Stomach (tissue), 19 donors: ENCODE measurements at places on chromosomes 6 and 20. TPM values are rescaled to one million over a fixed set of nuclear protein-coding genes. Genes with fewer than 3 reads are reported as not detected.

GRCh38 chr6:116533233-116533957, 12.1 kb downstream of the TRAPPC3L start:
- no peaks in the 10 kb centered on the region for H3K36me3 ChIP-seq
- no peaks in the 10 kb centered on the region for H3K27me3 ChIP-seq
- DNase-seq: no peak
- no peak overlapping the region for H3K27ac ChIP-seq
- no peaks in the 10 kb centered on the region for H3K4me1 ChIP-seq
- H3K4me3 ChIP-seq: no peak overlapping the region

- no peak overlapping the region for H3K4me3 ChIP-seq
- H3K4me1 ChIP-seq: peaks cover 9% of the 10 kb centered on the region
- no peaks in the 10 kb centered on the region for H3K36me3 ChIP-seq
- no peak for DNase-seq
These were observed 27.2 kb upstream of the PNPLA1 start for GRCh38 chr6:36242626-36243025.

DNA sequence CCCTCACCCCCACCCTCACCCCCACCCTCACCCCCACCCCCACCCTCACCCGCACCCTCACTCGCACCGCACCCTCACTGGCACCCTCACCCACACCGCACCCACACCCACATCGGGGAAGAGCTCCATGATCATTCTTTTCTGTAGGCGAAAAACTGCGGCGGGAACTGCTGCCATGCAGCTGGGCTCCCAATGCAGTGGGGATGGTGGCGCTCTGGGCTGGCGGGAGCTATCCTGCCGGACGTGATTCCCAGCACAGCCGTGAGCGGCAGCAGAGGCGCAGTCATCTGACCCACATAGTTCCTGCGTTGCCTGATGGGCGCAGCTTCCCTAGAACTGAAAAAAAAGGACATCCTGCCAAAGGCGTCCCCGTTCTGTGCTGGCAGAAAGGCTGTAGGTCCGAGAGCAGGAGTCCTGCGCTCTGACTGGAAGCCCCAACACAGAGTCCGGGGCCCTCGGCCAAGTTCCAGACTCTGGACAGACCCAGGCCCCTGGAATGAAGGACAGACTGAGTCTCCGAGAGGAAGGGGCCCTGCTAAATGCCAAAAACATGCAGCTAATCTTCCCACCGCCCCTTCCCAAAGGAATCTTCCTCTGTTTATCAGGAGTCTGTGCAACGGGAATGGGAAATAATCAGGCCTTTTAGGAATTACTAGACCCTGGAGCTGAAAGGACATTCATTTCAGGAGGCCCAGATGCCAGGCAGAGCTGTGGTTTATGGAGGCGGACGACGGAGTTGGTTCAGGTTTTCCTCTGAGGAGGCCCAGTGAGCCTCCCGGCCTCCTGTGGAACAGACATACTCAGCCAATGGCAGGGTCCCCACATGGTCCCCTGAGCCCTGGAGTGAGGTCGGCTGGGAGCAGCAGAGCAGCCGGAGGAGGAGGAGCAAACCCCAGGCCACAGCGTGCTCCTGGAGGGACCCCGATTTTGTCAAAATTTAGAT, 14.1 kb upstream of the TCFL5 start:
- peak overlapping the region; percentile 68 for H3K27ac ChIP-seq
- no peak overlapping the region for H3K4me3 ChIP-seq
- H3K4me1 ChIP-seq: peaks cover 36% of the 10 kb centered on the region
- peak; percentile 92 for DNase-seq

GRCh38 chr20:13081877-13082276, 73.1 kb downstream of the SPTLC3 start:
- H3K36me3 ChIP-seq: peaks cover 5% of the 10 kb centered on the region
- no peaks in the 10 kb centered on the region for H3K27me3 ChIP-seq
- H3K27ac ChIP-seq: no peak overlapping the region
- DNase-seq: no peak
- no peaks in the 10 kb centered on the region for H3K4me1 ChIP-seq

DNA sequence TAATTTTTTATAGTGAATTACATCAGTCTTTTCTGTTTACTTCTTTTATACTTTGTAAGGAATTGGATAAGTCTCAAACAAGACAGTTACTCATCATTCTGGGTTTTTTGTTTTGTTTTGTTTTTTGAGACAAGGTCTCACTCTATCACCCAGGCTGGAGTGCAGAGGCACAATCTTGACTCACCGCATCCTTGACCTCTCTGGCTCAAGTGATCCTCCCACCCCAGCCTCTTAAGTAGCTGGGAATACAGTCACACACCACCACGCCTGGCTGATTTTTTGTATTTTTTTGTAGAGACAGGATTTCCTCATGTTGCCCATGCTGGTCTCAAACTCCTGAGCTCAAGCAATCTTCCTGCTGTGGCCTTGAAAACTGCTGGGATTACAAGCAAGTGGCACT, 524.3 kb downstream of the EYS start:
- no peaks in the 10 kb centered on the region for H3K4me1 ChIP-seq
- no peak overlapping the region for H3K27ac ChIP-seq
- H3K36me3 ChIP-seq: no peaks in the 10 kb centered on the region
- DNase-seq: no peak
- no peaks in the 10 kb centered on the region for H3K27me3 ChIP-seq
- H3K4me3 ChIP-seq: no peak overlapping the region

DNA sequence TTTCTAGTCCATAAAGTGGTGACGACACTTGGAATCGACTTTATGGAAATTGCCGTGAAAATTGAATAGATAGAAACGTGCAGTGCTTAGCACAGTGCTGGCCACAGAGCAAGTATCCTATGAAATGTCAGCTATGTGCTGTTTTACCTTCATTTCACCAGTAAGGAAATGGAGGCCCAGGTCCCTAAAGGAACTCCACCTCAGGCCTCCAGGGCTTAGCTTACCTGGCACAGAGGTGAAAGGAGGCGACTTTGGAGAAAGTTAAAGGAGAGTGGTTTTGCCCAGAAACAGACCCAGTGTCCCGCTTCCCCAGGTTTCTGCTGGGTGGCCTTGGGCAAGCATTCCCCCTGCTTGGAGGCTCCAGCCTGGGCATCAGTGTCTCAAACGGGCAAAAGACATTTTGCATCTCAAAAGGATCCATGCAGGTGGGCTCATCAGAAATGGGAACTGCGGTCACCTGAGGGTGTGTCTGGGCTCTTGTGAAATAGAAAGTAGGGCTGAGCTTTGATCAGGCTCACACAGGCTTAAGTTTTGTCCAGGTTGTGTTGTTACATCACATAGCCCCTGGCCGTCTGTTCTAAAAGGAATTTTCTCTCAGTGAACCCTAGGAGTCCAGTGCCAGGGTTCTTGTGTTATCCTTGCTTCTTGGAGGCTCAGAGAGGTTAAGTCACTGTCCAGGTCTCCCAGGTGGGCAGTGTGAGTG, 6.8 kb upstream of the TULP1 start:
- H3K4me3 ChIP-seq: no peak overlapping the region
- H3K4me1 ChIP-seq: no peaks in the 10 kb centered on the region
- no peaks in the 10 kb centered on the region for H3K27me3 ChIP-seq
- no peak for DNase-seq
- no peak overlapping the region for H3K27ac ChIP-seq

DNA sequence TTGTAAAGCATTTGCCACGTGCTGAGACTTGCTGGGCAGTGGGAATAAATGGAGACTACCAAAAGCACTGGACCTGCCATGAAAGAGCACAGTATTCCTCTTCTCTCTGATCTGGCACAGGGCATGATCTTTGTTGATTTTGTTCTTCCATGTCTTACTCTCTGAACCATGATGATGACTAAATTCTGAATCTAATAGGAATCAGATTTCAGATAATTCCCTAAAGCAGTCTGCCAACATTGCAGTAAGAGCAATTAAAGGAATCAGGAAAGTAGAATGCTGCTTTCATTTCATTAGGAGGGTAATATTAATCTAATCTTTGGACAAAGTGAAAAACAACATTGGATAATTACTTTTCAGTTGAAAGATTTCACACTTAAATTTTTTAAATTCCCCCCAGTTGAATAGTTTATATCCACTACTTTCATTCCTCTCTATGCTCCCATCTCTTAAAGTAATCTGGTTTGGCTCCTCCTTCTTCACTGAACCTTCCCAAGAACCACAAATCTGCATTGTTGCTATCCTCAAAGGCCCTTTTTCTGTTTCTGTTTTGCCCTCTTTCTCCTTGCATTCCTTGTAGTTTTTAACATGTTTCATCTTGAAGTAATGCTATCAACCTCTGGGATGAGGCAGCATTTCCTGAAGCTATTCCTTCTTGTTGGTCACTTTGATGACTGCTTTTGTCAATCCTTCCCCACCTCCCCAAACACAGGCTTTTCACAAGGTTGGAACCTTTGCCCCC, 243.2 kb upstream of the TENT5A start:
- H3K4me1 ChIP-seq: no peaks in the 10 kb centered on the region
- no peak overlapping the region for H3K27ac ChIP-seq
- H3K27me3 ChIP-seq: no peaks in the 10 kb centered on the region
- no peak overlapping the region for H3K4me3 ChIP-seq
- H3K36me3 ChIP-seq: no peaks in the 10 kb centered on the region
- DNase-seq: no peak

GRCh38 chr20:2038161-2038560, 44.3 kb upstream of the PDYN start:
- no peaks in the 10 kb centered on the region for H3K4me1 ChIP-seq
- no peaks in the 10 kb centered on the region for H3K36me3 ChIP-seq
- H3K4me3 ChIP-seq: no peak overlapping the region
- H3K27me3 ChIP-seq: peaks cover 5% of the 10 kb centered on the region
- DNase-seq: no peak

DNA sequence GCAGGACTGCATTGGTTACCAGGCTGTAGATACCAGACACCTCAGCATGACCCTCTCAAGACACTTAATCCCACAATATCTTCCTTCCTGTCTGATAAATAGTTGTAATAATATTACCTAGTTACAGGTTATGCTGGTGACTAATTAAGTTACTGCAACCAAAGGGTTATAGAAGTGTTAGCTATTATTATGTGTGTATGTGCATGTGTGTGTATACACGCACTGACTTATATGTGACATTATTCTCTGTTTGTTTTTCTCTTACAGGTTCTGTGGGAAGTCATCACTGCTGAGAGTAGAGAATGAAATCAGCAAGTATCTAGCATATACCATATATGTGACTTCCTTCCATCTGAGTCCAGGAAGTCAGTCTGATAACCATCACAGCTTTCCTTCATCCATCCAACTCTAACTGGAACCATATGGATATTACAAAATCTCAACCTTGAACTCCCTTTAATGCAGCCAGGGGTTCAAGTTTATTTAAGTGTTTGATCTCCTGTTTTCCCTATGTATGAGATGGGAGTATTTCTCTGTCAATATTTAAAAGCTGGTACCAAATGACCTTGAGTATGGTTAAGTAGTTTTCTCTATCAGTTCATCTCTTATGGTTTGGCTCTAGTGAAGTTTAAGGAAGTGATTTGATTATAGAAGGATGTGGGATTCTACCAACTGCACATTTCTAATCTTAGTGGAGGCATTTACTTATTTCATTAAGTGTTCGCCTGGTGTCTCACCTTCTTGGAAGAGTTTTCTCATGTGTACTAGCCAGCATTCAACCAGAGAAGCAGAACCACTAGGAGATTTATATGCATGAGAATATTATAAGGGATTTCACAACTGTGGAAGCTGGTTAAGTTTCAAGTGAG, 313.2 kb downstream of the HIVEP2 start:
- H3K36me3 ChIP-seq: no peaks in the 10 kb centered on the region
- no peaks in the 10 kb centered on the region for H3K4me1 ChIP-seq
- no peak overlapping the region for H3K4me3 ChIP-seq
- DNase-seq: no peak

DNA sequence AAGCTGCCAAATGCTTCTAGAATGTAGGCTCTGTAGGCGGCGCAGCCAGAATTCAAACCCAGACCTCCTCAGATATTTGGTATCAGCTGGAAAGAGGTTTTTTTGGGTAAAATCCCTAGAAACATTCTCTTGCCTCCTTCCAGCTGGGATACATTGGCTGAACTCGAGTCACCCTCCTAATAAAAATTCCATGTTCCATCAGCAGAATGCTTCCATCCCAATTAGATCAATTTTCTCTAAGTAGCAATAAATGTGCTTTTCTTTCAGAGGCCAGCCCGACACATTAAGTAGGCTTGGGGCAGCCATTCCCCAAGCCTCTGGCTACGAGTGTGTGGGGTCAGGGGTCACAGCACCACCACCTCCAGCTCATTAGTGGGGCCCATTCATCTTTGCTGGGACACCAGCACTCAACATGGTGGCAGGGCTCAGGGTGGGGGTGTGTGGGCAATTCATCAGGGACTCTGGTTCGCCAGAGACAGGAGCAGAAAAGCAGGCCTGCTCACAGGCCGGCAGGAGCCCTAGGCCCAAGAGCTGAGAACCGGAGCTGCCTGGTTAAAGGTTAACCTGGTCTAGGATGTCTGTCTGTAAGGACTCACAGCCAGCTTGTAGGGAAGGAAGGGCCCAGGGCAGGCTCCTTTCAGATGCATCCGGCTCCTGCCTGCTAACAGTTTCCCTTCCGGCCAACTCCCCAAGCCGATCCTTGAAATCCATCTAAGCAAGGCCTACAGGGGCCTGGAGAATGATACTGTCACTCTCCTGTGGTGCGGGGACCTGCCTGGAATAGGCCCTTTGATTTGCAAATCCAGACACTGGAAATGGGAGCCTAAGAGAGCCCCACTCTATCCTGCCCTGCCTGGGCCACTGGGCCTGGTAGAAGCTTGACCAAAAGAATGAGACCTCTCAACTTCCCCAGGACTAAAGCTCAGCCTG, 159.1 kb upstream of the TOP1 start:
- no peak for DNase-seq
- no peaks in the 10 kb centered on the region for H3K27me3 ChIP-seq
- H3K4me3 ChIP-seq: no peak overlapping the region
- H3K4me1 ChIP-seq: peaks cover 7% of the 10 kb centered on the region

GRCh38 chr6:87375315-87375714, 30.7 kb downstream of the C6orf163 start:
- no peaks in the 10 kb centered on the region for H3K27me3 ChIP-seq
- H3K27ac ChIP-seq: no peak overlapping the region
- no peaks in the 10 kb centered on the region for H3K36me3 ChIP-seq
- no peaks in the 10 kb centered on the region for H3K4me1 ChIP-seq
- no peak overlapping the region for H3K4me3 ChIP-seq
- DNase-seq: no peak

DNA sequence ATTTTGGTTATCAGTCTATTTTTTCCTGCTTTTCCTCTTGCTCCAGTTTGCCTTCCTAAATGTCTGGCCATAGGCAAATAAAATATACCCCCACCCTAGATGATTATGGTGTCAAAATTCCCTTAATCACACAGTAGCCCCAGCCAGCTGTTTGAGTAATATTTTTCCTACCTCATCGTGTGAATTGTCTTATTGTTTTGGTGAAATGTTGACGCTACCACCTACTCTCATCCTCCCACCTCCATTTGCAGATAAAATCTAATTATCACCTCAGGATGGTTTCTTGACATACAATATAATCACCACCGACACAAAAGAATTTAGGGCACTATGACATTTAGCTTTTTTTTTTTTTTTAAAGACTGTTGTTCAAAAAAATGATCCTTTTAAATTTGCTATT, 44.1 kb upstream of the FUCA2 start:
- H3K27ac ChIP-seq: no peak overlapping the region
- H3K4me3 ChIP-seq: no peak overlapping the region
- H3K27me3 ChIP-seq: no peaks in the 10 kb centered on the region
- DNase-seq: no peak
- H3K36me3 ChIP-seq: no peaks in the 10 kb centered on the region
- peaks cover 13% of the 10 kb centered on the region for H3K4me1 ChIP-seq

Gene NOTCH4
- total RNA-seq: 15.4 TPM

Gene TBX18
- total RNA-seq: 1.0 TPM

Gene SAPCD1
- 2.7 TPM for total RNA-seq

Gene TSPO2
- not detected for total RNA-seq

Gene MOCS1
- 13.6 TPM for total RNA-seq

Gene MACROD2
- total RNA-seq: 25.0 TPM
